Muscle of arm (tissue), 14 donors: ENCODE measurements at places on chromosomes 2 and 18.

DNA sequence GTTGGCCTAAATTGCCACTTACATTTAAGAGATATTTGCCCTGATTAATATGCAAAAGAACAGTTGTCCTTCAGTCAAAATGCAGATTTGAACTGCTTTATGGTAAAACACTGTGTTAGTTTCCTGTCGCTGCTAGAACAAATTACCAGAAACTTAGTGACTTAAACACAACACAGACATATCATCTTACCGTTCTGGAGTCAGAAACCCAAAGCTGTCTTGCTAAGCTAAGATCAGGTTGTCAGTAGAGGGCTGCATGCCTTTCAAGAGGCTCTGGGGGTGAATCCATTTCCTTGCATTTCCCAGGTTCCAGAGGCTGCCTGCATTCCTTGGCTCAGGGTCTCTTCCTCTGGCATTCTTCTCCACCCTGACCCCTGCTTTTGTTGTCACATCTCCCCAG is 149.5 kb downstream of the FAM161A start:
- DNase-seq = no peak

GRCh38 chr2:160968183-160968582 is 192.0 kb upstream of the TANK start:
- DNase-seq = no peak

DNA sequence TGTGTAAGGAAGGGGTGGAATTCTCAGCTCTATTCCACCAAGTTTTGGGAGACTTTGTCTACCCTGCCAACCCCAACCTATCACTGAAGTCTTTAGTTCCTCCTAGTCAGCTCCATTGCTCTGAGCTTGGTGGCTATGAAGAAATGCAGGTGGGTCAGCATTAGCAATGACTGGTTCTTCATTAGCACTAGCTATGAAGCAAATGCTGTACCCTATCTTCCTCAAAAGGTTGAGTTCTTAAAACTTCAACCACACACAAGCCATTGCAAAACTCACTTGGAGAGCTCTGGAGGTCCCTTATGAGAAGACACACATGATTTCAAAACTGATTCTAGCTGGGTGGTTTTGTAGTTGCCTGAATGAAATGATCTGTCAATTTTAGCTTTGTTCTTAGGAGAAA is 193.8 kb downstream of the IKZF2 start:
- DNase-seq = no peak

- DNase-seq = no peak
Measured at GRCh38 chr2:45130736-45131135, 121.5 kb upstream of the SIX2 start.

- peak; percentile 32 for DNase-seq
Measured at GRCh38 chr2:168300460-168300859, 53.1 kb upstream of the STK39 start.

GRCh38 chr2:120134263-120134662 is 88.9 kb downstream of the TMEM185B start:
- DNase-seq = no peak

GRCh38 chr2:25294573-25295462 is 46.9 kb downstream of the DNMT3A start:
- DNase-seq = no peak

GRCh38 chr18:37368110-37368954 is 197.3 kb downstream of the CELF4 start:
- no peak for DNase-seq

DNA sequence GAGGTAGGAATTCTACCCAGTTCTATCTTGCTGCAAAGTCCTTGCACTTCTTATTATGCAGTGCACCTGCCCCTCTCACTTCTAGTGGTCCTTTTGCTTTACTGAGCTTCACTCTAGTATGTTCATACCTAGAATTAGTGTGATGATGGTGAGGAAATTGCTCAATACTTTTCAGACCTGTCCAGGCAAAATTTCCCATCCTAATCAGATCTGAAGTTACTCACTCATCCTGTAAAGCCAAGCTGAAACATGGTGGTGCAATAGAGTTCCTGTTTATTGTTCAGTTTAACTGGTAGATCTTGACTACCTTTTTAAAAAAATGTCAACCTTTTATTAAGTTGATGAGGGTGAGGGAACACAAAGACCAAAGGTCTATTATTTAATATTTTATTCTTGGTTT is 12.6 kb upstream of the FIGN start:
- no peak for DNase-seq

DNA sequence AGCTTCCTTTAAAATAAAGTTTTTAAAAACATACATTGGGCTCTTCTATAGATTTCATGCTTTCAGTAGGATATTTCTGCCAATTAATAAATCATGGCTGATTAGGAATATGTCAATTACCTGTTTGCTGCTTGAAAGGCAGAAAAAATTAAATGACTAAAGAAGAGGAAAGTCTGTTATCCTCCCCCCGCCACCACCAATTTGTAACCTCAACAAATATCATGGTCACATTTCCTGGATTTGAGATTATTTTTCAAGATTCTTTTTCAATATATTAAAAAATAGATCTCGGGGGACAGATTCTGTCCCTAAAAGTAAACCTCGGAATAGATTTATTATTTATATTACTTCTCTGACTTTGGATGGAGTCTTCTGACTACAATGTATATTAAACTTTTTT is 125.9 kb downstream of the ARHGAP15 start:
- no peak for DNase-seq

- no peak for DNase-seq
Measured at GRCh38 chr2:181364492-181365170, 92.6 kb upstream of the ITGA4 start.

DNA sequence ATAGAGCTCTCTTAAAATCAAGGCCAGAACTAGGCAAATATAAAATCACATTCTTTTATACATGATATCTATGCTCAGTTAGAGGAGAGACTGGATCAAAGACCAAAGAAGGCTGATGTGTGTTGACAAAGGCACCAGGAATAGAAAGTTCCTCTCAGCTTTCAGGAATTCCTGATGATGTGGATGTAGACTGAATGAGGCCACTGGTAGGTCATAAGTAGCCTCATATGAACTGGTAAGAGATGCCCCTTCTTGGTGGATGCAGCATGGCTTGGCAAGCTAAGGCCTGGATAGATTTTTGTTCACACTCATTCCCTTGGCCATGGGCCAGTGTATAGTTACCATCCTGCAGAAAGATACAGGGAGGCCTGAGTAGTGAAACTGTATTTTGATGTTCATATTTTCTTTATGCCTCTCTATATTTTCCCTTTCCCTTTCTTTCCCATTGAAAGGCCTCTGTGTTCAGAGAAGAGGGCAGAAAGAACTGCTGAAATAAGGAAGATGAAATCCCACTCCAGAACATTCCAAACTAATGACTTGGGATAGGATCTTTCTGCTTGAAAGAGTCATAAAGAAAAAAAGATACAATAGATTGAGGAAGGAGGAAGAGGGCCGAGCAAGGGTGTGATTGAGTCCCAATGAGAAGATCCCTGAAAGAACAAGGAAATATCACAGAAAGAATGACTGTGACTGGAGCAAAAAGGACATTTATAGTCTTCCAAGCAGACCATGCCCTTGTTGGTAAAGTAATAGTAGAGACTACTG is 2182.7 kb upstream of the PIK3C3 start:
- no peak for DNase-seq

DNA sequence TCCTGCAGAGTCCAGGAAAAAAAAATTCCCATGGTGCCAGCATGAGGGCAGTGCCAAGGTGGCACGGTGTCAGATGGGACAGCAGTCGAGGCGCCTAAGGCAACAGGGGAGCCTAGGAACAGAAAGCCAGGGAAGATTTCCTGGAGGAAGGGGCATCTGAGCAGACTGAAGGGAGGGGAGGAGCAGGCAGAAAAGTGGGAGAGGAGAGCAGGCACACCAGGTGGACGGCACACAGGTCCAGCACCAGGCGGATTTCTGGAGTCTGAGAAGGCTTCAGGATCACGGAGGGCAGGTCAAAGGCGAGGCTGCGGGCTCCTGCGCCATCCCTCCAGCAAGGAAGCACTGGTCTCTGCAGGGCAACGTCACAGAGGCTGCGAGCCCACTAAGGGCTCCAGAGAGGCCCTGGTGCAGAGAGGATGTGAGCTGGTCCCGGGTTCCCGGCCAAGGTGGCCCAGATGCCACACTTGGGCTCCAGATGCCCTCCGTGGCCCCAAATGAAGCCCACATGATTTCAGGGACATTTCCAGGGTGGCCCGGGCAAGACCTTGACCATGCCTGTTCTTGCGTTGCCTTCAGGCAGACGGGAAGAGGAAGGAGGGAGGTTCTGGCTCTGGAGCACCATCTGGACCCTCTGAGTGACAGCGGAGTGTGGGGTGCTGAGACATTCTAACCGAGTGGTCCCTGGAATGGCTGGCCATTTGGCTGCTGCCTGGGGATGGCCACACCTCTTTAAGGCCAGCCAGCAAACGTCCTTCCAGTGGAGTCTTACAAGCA is 4.1 kb downstream of the HS6ST1 start:
- no peak for DNase-seq

GRCh38 chr18:54983041-54983686 is 23.9 kb upstream of the CCDC68 start:
- peak; percentile 48 for DNase-seq

GRCh38 chr2:98489971-98490962 is 45.6 kb downstream of the INPP4A start:
- no peak for DNase-seq

GRCh38 chr2:1620081-1620480 is 124.2 kb downstream of the PXDN start:
- no peak for DNase-seq

- DNase-seq = no peak
Measured at GRCh38 chr18:21112140-21112473, 494 bp upstream of the ROCK1 start.

- no peak for DNase-seq
Measured at GRCh38 chr2:153196378-153197058, 282.0 kb downstream of the RPRM start.

DNA sequence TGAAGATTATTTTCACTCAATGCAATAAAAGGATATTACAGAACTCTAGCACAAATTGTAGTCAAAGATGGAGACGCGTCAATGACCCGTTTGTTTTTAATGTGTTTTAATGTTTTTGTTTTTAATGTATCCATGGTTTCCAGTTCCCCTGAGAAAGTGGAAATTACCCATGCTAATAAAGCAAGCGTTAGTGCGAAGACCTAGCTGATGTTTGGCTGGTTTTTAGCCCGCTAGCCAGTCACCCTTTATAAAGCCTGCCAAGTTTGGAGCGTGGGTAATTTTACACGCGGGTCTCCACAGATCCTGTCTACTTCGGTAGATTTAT is 430 bp upstream of the CHMP1B start:
- peak; percentile 86 for DNase-seq

DNA sequence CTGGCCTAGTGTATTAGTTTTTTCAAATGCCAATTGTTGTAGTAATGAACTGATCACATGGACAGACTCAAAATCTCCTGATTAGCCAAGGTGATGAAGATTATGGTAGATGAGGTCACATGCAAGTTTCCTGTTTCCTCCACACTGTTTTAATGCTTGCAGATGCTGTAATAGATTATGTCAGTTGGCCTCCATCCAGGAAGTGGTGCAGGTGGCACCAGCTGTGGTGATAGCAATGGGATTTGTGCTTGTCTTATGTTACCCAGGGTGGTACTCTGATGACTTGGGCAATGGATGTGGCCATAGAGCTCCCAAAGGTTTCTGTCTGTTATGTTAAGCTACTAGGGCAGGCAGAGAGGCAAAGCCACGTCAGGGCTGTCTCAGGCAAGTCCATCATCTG is 332.9 kb upstream of the DDX18 start:
- DNase-seq = no peak

DNA sequence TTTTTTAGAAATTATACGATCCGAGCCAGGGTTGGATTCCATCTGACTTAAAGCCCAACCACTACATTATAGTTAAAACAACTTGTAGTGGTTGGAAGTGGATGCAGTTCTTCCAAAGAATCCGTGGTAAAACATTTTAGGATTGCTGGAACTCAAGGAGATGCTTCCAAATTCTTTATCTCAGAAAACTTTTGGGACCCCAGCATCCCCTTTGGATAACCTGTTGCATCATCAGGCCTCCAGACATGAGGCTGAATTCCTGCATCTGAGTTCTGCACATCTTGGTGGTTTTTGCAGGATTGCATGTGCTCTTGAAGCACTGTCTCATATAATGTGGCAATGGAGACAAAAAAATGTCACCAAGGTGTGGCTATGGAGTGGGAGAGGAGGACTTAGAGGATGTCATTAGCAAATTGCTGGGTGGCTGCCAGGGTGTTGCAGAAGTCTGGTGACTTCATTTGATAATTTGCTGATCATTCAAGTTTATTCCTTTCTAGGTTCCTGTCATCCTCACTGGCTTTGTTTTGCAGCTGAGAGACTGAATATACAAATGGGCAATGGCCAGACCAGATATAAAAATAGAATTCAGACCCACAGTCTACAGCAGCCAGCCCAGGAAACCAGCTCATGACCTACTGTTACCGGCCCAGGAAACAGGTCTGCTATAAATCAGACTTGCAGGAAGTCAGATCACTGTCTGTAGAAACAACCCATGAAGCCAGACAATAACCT is 207.7 kb downstream of the BCL2 start:
- DNase-seq = peak; percentile 44

- no peak for DNase-seq
Measured at GRCh38 chr2:63678085-63678484, 89.3 kb downstream of the MDH1 start.

DNA sequence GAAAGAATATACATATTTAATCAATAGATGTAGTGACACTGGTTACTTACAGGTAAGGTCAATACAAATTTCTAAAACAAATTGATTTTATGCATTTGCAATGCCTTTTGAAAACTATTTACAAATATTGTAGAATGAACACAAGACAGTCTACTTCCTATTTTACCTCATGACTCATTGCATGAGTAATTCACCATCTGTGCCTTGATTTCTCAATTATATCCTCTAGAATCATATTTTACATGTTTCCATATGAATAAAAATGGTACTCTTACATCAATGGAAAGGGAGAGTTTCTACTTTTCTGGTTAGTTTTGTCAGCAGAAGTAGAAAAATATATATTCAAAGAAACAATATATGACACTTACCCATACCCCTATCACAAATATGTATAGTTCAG is 203.8 kb upstream of the CDH7 start:
- no peak for DNase-seq

GRCh38 chr2:19579461-19579860 is 221.0 kb upstream of the OSR1 start:
- DNase-seq = no peak

GRCh38 chr18:9568186-9568585 is 46.2 kb downstream of the PPP4R1 start:
- no peak for DNase-seq

DNA sequence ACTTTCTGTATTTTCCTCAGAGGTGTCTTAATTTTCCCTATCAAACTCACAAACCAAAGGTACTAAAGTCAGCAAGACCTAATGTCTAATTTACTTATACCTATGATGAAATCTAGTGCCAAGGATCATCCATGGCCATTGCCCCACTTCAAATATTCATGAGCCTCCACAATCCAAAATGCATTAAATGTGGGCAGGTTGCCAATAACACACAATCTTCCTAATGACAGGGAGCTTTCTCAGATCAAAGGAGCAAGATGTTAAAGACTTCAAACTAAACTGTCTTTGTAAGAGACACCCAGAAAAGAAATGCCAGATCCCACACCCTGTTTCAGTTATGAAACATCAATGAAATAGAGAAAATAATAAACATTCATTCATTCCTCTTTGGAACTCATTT is 143.2 kb downstream of the TMEFF2 start:
- DNase-seq = no peak
